ENCODE measurements at places on chromosomes 11 and 22.

GRCh38 chr22:49883294-49883640 lies 29.6 kb downstream of the ZBED4 start:
- DNase-seq = no peak

- no peak for DNase-seq
Measured at GRCh38 chr11:19455731-19456130, 215.0 kb upstream of the E2F8 start.

DNA sequence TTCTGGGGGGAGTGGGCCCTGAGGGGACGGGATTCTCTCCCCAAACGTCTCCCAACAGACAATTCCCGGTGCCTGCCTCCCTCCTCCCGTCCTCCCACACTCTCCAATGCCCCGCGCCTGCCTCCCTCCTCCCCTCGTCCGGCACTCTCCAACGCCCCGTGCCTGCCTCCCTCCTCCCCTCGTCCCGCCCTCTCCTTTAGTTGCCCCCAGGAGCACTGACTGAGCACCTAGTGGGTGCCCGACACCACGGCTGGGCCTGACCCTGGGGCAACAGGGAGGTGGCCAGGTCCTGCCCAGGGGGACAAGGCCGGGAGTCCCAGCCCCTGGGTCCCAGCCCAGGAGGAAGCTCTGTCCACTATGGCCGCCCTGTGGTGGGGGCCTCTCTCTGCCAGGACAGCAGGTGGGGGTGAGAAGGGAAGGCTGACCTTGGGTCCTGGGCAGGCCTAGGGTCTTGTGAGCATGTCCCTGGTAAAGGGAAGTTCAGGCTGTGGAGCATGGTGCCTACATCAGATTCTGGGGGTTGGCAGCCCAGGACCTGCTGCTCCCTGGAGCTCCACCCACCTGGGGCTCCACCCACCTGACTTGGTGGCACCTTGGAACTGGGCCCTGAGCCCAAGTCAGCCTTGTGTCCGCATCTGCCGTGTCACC lies 942.3 kb downstream of the BRD1 start:
- DNase-seq = no peak

- DNase-seq = no peak
Measured at GRCh38 chr11:65537620-65538231, 12.8 kb downstream of the SCYL1 start.

- DNase-seq = no peak
Measured at GRCh38 chr11:12155696-12156095, 45.3 kb downstream of the MICAL2 start.

DNA sequence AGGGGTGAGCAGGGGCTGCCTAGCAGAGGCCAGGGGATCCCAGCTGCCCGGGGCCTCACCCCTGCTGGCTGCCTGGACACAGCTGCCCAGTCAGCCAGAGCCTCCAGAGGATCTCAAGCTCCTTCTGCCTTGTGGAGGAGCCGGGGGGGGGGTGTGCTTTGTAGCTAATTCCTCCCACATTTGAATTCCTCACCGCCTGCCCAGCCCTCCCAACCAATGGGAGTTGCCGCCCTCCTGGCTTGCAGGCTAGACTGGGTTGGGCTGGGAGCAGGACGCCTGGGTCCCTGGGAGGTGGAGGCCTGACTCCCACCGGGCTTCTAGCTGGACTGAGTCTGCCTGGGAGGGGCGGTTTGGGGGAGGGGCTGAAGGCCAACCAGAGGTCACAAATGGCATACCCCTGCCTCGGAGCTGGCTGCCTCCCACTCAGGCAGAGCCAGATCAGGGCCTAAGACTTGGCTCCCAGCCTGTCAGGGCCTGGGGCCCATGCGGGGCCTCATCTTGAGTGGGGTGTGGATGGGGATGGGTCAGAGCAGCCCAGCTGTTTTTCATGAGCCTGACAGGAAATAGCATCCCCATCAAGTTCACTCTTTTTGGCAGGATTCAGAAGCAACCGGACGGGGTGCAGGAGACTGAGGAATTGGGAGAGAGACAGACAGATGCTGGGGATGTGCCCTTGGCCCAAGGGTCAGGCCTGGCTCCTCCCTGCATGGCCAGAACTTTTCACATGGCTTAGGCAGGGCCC lies 29.2 kb upstream of the PDE2A start:
- DNase-seq = no peak

DNA sequence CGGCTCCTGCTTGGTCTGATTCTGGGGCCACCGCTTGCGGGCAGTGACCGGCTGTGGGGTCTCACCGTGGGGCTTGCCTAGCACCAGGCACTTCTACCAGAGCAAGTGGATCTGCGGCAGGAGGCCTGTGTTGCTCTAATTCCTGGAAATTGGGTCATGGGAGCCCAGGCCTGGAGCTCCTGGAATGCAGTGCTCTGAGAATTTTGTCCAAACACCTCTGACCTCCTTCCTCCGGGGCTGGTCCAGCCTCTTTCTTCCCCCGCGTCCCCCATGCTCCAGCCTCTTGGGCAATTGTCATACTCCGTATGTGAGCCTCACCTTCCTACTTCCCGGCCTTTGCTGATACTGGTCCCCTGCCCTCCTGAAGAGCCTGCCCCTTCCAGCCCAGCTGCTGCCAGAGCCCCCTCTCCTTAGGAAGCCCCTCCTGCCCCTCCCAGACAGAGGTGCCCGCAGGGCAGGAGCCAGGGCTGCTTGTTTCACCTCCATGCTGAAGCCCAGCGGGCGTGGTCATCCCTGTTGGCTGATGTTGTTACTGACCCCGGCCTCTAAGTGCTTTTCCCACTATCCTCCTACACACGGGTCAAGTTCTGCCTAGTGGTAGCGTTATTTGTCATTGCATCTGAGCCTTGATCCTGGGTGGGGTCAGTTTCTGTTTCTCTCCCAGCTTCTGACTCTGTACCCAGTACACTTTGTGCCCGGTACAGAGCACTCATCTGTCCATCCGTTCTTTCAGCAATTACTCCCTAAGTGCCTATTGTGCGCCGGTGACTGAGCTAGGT lies 9.6 kb downstream of the MGAT3 start:
- DNase-seq = no peak

DNA sequence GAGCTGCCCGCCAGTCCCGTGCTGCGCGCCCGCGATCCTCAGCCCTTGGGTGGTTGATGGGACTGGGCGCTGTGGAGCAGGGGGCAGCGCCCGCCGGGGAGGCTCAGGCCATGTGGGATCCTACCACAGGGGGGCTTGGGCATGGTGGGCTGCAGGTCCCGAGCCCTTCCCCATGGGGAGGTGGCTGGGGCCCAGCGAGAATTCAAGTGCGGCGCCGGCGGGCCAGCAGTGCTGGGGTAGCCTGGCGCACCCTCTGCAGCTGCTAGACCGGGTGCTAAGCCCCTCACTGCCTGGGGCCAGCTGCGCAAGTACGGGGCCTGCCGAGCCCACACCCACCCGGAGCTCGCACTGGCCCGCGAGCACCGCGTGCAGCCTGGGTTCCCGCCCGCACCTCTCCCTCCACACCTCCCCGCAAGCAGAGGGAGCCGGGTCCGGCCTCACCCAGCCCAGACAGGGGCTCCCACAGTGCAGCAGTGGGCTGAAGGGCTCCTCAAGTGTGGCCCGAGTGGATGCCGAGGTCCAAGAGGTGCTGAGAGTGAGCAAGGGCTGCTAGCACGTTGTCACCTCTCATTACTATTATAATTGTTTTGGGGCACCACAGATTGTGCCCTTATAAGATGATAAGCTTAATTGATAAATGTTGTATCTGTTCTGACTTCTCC lies 333.2 kb downstream of the CASP12 start:
- no peak for DNase-seq

DNA sequence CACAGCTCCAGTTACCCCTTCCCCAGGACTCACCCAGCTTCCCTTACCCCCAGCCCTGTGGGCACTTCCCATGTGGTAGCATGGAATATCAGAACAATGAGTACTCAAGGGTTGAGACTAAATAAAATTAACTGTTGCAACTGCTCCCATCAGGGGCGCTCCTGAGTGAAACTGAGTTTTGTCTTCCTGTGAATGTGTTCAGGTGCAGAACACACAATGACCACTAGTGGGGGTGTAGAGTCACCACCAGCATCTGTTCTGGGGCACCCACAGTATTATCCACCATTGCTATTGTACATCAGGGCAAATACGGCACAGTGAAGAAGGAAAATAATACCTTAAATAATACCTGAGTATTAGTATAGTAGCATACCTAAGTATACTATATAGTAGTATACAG lies 689.7 kb downstream of the TBC1D22A start:
- no peak for DNase-seq

GRCh38 chr11:70110538-70111055 lies 32.5 kb downstream of the ANO1 start:
- no peak for DNase-seq

DNA sequence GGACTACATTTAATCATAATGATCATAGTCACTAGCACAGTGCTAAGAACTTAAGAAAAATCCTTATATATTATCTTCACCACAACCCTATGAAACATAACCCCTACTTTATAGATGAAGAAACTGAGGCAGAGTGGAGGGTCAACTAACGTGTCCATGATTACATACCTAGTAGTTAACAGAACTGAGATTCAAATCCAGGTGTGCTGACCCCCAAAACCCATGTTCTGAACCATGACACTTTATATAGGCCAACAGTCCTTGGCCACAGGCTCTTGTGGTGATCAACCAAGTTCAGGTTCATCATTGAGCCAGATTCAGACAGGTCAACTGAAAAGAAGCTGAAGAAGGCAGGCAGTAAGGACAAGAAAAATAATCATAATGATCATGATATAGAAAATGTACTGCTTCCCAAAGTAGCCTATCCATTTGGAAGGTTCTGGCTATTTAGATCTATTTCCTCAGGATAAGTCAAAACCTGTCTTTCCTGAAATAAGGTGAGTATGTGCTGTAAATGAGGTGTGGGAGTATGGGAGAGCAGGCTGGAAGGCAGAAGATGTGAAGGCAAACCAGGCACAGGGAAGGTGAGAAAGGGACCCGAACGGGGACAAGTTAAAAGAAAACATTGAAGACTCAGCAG lies 39.7 kb downstream of the MAPK1 start:
- DNase-seq = no peak

DNA sequence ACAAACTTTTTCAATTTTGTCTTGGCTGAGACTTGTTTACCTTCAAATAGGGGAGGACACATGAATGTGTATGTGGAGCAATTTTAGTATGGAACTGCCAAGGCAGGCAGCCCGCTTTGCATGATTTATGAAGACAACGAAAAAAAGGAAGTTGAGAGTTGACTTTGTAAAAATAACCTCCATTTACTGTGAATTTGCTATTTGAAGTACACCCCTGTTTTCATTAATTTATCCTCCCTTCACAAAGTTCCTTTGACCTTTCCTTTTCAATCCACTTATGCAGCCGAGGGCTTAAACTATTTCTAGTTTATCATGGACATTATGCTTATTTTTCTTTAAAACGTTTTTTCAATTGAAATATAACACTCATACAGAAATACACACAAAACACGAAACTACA lies 369.6 kb upstream of the CADM1 start:
- DNase-seq = no peak

DNA sequence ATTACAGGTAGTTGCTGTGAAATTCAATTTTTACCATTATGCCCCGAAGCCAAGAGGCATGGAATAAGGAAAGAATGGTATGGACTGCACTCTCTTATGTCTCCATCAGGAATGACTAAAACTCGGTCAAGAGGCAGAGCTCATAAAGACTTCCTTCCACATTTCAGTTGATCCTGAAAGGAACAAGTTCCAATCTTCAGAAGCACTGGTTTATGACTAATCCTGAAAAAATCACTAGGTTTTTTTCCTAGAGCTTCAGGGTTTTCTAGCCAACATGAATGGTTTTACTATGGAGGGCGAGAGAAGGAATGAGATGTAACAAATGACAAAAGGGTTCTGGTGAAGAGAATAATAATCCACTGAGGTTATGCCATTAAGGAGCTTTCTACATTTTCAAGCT lies 832.2 kb downstream of the NTM start:
- no peak for DNase-seq

DNA sequence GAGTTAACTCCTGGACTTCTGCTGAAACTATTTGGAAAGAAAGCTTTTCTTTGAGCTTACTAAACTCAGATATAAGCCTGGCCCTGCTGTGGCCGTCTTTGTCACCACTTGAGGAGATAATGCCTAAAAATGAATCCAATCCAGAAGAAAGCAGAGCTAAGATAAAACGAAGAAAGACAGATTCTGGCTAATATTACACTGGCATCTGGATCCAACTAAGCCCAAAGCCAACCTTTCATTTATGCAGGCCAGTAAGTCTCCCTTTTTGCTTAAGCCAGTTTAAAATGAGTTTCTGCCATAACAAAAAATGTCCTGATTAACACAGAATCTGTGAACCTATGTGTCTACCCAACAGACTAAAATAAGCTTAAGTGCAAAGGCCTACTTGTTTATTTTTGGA lies 34.5 kb downstream of the PIK3C2A start:
- DNase-seq = no peak

DNA sequence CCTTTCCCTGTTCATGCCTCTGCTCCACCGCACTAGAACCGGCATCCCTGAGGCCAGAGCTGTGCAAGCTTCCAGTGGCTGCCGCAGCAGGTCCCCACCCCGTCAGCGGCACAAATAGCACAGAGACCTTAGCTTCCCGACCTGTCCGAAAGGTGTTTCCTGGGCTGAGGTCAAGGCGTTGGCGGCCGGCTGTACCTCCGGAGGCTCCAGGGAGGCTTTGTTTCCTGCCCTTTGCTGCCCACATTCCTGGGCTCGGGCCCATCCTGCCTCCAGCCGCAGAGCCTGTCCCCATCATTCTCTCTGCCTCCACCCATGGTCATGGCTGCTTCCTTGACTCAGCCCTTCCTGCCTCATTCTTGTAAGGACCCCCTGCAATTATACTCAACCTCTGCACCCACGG lies 31.2 kb downstream of the ARHGAP8 start:
- no peak for DNase-seq

- no peak for DNase-seq
Measured at GRCh38 chr11:15783619-15784018, 572.7 kb downstream of the SOX6 start.

GRCh38 chr11:129955282-129955681 lies 47.4 kb downstream of the PRDM10 start:
- no peak for DNase-seq

DNA sequence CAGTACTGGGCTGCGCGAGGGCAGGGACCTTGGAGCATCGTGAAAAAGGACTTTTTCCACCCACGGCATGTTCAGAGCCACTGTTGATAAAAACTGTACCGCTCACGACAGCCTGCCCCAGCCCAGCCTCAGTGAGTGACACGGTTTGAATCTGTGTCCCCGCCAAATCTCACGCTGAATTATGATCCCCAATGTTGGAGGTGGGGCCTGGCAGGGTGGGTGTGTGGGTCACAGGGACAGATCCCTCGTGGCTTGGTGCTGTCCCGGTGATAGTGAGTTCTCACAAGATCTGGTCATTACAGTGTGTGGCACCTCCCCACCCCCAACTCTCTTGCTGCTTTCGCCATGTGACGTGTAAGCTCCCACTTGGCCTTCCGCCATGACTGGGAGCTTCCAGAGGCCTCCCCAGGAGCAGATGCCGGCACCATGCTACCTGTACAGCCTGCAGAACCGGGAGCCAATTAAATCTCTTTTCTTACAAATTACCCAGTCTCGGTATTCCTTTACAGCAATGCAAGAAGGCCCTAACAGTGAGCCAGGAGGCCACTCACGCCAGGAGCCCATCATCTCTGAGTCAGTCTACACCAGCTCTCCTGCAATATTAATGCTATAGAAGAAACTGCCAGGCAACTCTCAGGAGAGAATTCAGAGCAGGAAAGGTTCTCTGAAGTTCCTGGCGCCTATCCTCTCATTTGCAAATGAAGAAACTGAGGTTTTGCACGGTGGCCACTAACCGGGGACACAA lies 1.3 kb downstream of the TOLLIP start:
- no peak for DNase-seq

All from NCI-H1417 (cell line).